GM23338 (cell line): ENCODE measurements at places on chromosomes 11 and 22. TPM values are rescaled to one million over a fixed set of nuclear protein-coding genes. Genes with fewer than 3 reads are reported as not detected.

Gene SAC3D1
- 30.3 and 31.1 TPM in 2 replicates for total RNA-seq

Gene APOBEC3C
- total RNA-seq: 5.0 and 7.0 TPM in 2 replicates

DNA sequence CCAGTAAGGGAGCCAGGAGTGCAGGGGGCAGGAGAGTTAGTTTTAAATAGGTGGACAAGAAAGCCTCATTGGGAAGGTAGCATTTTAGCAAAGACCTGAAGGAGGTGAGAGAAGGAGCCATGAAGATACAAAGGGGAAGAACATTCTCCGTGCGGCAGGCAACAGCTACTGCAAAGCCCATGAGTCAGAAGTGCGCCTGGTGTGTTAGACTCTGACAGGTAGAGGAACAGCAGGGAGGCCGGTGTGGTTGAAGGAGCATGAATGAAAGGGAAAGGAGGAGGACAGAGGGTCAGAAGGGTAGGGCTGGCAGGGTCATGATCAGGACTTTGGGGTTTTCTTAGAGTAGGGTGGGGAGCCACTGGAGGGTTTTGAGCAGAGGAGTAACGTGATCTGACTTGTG is 34.5 kb upstream of the PAMR1 start:
- H3K27ac ChIP-seq: no peak overlapping the region
- DNase-seq: no peak
- no peak overlapping the region for H3K4me3 ChIP-seq
- no peaks in the 10 kb centered on the region for H3K36me3 ChIP-seq
- H3K4me1 ChIP-seq: no peaks in the 10 kb centered on the region

- peak within 1 kb of the TSS; percentile 79 for H3K4me3 ChIP-seq
- H3K27me3 ChIP-seq: no peaks in the 10 kb centered on the region
- peak; percentile 98 for DNase-seq
- peaks cover 4% of the 10 kb centered on the region for H3K4me1 ChIP-seq
- 0 out of 2 replicates have a peak, but pooled peaks cover 5% of the 10 kb centered on the region for H3K36me3 ChIP-seq
These were observed at the start of gene BCL2L13 for GRCh38 chr22:17638432-17639246. Gene BCL2L13, plus strand, starts transcription at chr22:17638757. Its CDS starts 16,955 bp downstream, at chr22:17655712.

DNA sequence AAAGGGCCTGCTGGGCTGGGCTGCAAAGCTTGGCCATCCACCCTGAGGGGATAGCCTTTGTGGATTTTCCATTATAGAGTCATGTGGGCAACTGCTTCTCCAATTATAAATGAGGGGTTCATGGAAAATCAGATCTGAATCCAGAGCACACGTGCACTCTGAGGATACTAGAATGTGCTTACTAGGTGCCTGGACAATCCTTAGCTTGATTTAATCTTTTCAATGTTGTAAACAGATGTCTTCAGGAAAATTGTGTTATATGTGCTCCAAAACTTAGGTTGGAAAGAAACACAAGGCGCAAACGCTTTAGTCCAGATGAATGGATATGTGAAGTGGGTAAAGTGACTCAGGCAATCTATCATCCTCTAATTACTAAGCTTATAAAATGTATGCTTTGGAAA is 92.0 kb downstream of the SLC17A6 start:
- DNase-seq: no peak
- no peak overlapping the region for H3K4me3 ChIP-seq
- peaks cover 24% of the 10 kb centered on the region for H3K4me1 ChIP-seq
- H3K27ac ChIP-seq: no peak overlapping the region
- H3K36me3 ChIP-seq: no peaks in the 10 kb centered on the region

GRCh38 chr22:18031695-18032454 is 7.5 kb upstream of the MICAL3 start:
- no peak for DNase-seq
- no peak overlapping the region for H3K27ac ChIP-seq
- no peaks in the 10 kb centered on the region for H3K36me3 ChIP-seq
- H3K27me3 ChIP-seq: peaks cover 5% of the 10 kb centered on the region
- no peak overlapping the region for H3K4me3 ChIP-seq
